Endothelial cell of umbilical vein (primary cell): ENCODE measurements at places on chromosomes 4 and X.

- no peaks in the 10 kb centered on the region for H3K27me3 ChIP-seq
- no peak overlapping the region for H3K4me3 ChIP-seq
- H3K4me1 ChIP-seq, result peaks cover 2% of the 10 kb centered on the region
- H3K36me3 ChIP-seq, result no peaks in the 10 kb centered on the region
- H3K27ac ChIP-seq, result no peak overlapping the region
- no peak for DNase-seq
Observed at GRCh38 chr4:145788755-145789154, 108.8 kb downstream of the C4orf51 start.

- no peak overlapping the region for H3K27ac ChIP-seq
- H3K27me3 ChIP-seq, result no peaks in the 10 kb centered on the region
- H3K4me3 ChIP-seq, result no peak overlapping the region
Observed at GRCh38 chr4:184364100-184364921, 110.0 kb downstream of the IRF2 start.

DNA sequence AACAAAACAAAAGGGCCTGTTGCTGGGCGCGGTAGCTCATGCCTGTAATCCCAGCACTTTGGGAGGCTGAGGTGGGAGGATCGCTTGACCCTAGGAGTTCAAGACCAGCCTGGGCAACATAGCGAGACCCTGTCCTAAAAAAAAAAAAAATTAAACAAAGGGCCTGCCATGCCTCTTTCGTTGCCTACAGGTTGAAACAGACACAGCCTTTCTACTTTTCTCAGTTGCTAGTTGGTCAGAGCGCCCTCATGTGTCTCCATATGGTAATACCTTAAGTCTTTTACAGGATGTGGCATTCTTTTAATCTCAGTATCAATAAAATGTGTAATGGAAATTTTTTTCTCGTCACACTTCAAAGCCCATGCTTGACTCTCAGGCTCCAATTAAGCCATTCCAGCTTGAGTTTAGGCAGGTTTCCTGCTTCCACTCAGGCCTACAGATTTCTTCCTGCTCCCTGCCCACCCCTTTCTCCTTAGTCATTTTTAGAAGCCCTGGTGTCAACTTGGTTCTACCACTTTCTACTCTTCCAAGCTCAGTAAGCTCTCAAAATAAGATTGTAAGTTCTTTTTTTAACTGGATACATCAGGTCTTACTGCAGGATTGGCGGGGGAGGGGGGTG, 4.6 kb upstream of the SOWAHD start:
- no peaks in the 10 kb centered on the region for H3K27me3 ChIP-seq
- H3K36me3 ChIP-seq, result no peaks in the 10 kb centered on the region

DNA sequence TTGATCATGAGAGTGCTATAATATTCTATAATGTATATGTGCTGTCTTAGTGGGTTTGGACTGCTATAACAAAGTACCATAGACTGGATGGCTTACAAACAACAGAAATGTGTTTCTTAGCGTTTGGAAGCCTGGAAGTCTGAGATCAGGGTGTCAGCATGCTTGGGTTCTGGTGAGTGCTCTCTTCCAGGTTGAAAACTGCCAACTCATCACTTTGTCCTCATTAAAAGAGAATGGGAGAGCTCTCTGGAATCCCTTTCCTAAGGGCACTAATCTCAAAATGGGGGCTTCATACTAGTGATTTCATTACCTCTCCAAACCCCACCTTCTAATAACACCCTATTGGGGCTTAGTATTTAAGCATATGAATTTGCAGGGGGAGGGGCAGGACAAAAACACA, 33.5 kb upstream of the KCNIP4 start:
- no peaks in the 10 kb centered on the region for H3K4me1 ChIP-seq
- H3K27me3 ChIP-seq, result no peaks in the 10 kb centered on the region
- H3K4me3 ChIP-seq, result no peak overlapping the region
- no peak for DNase-seq
- H3K36me3 ChIP-seq, result no peaks in the 10 kb centered on the region

DNA sequence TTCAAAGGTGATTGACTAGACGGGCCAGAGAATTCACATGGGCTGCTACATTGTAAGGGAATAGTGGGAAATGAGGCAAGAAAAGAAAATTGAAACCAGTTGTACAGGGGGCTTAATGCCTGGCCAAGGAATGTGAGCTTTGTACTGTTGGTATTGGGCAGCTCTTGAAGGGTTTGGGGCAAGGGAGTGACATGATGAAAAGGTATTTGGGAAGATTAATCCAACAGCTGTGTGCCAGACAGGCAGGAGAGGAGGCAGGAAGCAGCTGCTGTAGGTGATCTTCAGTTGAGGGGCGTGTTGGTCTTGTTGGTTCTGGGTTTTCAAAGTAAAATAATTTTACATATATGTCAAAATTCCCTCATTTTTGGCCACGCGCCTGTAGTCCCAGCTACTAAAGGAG, 384.5 kb upstream of the TENM3 start:
- no peak for DNase-seq
- no peak overlapping the region for H3K4me3 ChIP-seq
- no peaks in the 10 kb centered on the region for H3K36me3 ChIP-seq

DNA sequence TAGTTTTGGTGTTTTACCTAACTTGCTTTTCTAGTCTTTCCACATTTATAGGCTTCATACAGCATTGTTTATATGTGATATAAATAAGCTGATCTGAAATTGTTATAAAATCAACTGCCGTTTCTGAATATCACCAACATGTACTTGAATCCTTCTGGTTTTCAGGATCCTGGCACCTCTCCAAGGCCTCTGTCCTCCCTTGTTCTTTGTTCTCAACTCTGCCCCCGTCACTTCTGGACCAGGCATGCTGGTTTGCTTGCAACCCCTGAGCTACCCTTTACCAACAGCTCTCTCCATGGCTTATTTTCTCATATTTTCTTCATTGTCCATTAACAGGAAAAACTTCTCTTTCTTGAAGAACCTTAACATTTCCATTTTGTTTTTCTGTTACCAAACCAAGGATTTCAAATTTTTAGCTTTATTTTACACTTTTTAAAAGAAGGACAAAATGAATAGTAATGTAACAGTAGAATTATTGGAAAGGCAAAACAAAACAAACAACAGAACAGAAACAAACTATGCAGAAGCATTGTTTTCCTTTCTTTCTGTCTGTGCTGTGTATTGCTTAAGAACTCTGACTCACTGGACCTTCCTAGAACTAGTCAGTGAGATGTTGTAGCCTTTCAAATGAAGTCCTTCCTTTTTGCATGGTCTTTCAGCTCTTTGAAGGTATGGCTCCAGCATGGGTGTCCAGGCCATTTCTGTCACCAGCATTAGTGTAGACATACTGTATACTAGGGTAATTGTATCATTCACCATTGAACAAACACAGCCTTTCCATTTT, 44.8 kb downstream of the BANK1 start:
- DNase-seq, result peak; percentile 19
- no peak overlapping the region for H3K27ac ChIP-seq
